ENCODE measurements at places on chromosomes 16 and 17. TPM values are rescaled to one million over a fixed set of nuclear protein-coding genes. Genes with fewer than 3 reads are reported as not detected.

The SLC5A10 gene
- total RNA-seq, result not detected

The CD7 gene
- 0.33 TPM for total RNA-seq

The ORC6 gene
- 8.6 TPM for total RNA-seq

The ZG16 gene
- not detected for total RNA-seq

The MAP3K14 gene
- total RNA-seq, result 2.2 TPM

The KCNH4 gene
- 0.33 TPM for total RNA-seq

DNA sequence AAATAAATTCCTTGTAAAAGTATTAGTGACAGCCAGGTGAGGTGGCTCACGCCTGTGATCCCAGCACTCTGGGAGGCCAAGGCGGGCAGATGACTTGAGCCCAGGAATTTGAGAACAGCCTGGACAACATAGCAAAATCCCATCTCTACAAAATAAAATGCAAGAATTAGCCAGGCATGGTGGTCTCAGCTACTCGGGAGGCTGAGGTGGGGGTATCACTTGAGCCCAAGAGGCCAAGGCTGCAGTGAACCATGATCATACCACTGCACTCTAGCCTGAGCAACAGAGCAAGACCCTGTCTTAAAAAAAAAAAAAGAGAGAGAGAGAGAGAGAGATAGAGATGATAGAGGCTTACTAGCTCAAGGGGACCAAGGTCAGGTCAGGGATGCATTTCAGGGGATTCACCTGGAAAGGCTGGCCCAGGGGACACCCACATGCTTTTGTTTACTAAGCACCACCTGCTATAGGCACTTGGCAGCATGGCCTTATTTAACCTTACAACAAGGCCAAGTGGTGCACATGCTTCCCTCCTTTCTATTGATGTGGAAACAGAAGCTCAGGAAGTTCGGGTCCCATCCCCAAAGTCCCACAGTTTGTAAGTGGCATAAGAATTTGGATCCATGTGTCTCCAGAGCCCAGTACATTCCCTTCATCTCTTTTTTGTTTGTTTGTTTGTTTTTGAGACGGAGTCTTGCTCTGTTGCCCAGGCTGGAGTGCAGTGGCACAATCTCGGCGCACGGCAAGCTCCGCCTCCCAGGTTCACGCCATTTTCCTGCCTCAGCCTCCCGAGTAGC, 12.4 kb upstream of the SRCIN1 start:
- DNase-seq, result no peak

DNA sequence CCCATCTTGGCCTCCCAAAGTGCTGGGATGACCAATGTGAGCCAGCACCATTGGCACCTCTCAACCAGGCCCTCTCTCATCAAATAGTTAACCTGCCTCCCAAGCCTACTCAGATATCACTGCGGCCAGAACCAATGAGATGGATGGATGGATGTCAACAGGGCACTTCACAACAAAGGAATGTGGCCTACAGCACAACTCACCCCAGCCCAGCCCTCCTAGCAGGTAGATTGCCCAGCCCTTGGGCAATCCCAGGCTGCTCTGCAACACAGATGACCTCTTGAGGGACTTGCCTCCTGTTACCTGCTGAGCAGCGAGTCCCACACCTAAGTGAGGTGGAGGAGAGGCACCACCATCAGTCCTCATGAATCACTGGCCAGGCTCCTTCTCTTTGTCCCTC, 22.6 kb upstream of the KIFC3 start:
- no peak for DNase-seq

DNA sequence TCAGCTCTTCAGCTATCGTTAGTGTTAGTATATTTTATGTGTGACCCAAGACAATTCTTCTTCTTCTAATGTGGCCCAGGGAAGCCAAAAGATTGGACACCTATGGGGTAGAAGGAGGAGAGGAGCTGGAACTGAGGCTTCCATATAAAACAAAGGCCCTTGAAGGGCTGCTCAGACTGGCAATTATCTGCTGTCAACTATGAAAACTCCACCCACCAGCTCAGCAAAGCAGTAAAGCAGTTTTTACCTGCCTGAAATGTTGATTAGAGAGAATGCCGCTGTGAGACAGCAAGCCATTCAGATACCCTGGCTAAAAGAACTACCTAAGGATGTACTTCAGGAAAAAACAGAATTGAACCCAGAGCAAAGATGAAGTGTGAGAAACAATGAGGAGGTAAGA, 45.9 kb upstream of the GNAO1 start:
- DNase-seq, result no peak

GRCh38 chr17:59858167-59858816, 34.5 kb downstream of the TUBD1 start:
- DNase-seq, result no peak

Measured in spinal cord (tissue), 10 donors.